Pulmonary artery endothelial cell (primary cell): ENCODE measurements at places on chromosomes 6 and 20. TPM values are rescaled to one million over a fixed set of nuclear protein-coding genes. Genes with fewer than 3 reads are reported as not detected.
A peak's percentile ranks its signal among the peaks of the same experiment; 100 is the strongest.

- no peak for DNase-seq
Observed at GRCh38 chr6:46684771-46685170, 2.9 kb upstream of the TDRD6 start.

DNA sequence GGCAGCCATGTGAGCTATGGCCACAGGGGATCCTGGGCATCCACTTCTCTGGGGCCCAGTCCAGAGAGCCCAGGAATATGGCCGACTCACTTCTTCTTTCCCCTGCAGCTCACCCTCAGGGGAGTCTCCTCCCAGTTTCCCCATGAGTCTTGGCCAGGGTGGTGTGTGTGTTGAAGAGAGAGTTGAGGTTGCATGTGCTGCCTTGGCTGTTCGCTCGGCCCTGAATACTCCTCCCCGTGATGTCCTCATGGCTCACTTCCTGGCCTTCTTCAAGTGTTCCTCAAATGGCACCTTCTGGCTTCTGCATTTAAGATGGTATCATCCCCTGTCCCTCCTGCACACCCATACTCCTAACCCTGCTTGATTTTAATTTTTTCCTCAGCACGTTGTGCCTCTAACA, 3.2 kb upstream of the TREML1 start:
- no peak for DNase-seq

DNA sequence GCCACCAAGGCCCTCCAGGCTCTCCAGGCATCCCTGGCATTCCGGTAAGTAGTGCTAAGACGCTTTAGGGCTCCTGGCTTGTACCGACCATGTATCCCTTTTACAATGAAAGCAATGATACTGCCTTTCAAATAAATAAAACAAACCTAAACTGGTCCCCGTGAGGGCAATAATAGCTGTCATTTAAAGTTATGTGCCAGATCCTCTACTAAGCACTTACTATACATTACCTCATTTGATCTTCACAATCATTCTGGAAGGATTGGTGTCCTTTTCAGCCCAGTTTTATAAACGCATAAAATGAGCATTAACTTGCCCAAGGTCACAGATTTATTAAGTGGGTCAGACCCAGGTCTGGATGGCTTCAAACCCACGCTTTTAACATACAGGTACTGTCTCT, 114.7 kb downstream of the COL9A1 start:
- no peak for DNase-seq

DNA sequence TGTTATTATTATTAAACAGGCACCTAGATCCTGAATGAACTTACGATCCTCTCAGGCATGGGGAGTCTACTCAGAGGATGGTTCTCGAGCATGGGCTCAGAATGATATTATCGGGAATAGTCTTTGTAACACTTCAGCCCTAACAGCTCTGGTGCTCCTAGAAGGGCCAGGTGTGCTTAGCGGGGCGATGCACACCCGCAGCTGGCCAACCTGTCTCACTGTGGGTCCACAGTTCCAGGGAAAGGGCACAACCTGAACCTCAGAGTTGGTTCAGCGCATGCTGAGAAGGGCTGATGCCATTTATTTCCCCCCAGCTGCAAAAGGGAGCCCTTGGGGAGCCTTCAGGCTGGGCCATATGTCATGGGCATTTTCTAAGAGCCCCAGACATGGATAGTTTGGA, 26.2 kb downstream of the RRAGD start:
- DNase-seq, result no peak

- no peak for DNase-seq
Observed at GRCh38 chr20:24077145-24077544, 88.6 kb upstream of the GGTLC1 start.

The C6orf15 gene
- not detected in 2 replicates for total RNA-seq

The GRIK2 gene
- total RNA-seq, result not detected in 2 replicates

GRCh38 chr20:61588411-61589385, 336.6 kb downstream of the CDH4 start:
- peak; percentile 44 for DNase-seq

DNA sequence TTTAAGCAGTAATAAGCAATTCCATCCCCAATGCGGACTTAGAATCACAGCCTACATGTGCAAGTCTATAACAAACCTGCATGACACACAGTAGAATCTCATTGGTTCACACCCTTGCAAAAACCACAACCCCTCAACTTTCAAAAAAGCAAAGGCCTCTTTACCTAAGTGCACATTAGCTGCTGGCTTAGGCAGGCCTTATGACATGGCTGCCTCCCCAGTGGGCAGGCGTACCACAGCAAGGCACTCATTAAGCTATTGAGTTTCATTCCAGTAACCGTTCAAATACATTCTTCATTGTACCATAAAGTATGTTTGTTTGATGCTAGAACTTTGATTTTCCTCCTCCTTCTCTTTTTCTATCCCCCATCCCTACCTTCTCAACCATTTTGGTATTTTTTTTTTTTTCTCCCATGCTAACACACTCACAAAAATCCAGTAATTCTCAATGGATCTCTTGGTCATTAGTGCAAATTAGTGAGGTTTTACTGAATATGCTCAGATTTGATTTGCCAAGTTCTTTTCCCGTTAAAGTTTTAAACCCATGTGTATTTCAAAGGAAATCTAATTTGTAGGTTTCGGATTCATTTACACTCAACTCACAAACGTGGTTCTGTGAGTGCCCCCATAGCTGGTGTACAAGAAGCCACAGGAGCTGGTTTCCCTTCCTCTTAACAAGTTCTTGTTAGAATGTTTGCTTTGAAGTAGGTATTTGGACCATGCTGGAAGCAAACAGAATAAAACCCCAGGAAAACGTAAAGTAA, 460.4 kb upstream of the RUNX2 start:
- no peak for DNase-seq

DNA sequence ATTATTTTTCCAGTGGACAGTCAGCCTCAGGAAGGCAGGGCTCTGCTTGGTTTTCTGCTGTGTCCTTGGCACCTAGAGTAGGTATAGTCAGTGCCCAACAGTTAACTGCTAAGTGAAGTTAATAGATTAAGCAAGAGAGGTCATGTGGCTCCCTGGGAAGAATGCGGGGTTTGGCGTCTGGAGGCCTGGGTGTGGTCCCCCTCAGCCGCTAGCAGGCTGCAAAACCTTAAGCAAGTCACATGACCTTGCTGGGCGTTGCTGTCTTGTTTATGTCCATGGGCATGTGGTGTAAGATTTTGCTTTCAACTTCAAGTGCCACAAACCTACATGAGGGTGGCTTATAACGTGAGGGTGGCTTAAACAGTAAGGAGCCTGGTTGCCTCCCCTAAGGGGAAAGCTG, 75.5 kb upstream of the SCP2D1 start:
- DNase-seq, result no peak

- DNase-seq, result no peak
Observed at GRCh38 chr6:63441266-63441956, 121.6 kb upstream of the LGSN start.

The ZSWIM3 gene
- total RNA-seq, result 5.4 and 8.2 TPM in 2 replicates

The NEDD9 gene
- 32.8 and 51.5 TPM in 2 replicates for total RNA-seq

The RARS2 gene
- 28.3 and 34.0 TPM in 2 replicates for total RNA-seq

GRCh38 chr6:20564269-20564668, 30.0 kb downstream of the CDKAL1 start:
- DNase-seq, result no peak

DNA sequence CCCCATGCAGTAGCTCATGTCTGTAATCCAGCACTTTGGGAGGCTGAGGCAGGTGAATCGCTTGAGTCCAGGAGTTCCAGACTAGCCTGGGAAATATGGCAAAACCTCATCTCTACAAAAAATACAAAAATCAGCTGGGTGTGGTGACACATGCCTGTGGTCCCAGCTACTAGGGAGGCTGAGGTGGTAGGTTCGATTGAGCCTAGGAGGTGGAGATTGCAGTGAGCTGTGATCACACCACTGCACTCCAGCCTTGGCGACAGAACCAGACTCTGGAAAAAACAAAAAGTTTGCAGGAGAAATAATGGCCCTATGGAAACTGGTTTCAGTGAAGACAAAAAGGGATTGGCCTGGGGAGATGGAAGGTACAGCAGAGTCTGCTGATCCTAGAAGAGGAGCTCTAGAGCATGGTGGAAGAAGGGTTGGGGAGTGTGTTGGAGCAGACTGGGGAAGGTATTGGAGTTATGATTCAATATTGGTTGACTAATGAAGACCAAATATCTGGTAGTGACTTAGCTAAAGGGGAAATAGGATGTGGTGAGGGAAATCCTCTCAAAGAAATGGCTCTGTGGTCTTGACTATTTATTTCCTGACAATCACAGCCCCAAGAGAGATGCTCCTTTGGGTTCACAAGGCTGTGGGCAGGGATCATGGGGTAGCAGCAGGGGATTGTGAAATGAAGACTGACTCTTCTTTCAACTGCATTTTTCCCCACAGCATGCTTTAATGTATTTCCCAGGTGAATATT, 281.9 kb downstream of the UTRN start:
- no peak for DNase-seq

DNA sequence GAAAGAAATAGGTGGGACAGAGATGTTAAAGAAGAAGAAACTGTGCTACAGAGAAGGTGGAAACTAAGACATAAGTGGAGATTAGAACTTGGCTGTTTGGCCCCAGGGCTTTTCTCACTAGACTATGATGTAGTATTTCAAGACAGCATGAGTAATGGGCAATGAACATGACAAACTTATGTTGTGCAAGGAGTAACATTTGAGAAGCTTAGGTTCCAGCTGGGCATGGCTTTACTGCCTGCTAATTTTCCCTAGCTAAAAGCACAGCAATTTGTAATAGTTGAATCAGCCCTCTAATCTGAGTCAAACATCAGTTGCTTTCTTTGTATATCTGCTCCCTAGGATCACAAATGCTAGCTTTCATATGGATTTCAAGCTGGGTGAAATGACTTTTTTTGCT, 294.3 kb upstream of the BMP2 start:
- no peak for DNase-seq

The KCNK5 gene
- total RNA-seq, result not detected in 2 replicates

DNA sequence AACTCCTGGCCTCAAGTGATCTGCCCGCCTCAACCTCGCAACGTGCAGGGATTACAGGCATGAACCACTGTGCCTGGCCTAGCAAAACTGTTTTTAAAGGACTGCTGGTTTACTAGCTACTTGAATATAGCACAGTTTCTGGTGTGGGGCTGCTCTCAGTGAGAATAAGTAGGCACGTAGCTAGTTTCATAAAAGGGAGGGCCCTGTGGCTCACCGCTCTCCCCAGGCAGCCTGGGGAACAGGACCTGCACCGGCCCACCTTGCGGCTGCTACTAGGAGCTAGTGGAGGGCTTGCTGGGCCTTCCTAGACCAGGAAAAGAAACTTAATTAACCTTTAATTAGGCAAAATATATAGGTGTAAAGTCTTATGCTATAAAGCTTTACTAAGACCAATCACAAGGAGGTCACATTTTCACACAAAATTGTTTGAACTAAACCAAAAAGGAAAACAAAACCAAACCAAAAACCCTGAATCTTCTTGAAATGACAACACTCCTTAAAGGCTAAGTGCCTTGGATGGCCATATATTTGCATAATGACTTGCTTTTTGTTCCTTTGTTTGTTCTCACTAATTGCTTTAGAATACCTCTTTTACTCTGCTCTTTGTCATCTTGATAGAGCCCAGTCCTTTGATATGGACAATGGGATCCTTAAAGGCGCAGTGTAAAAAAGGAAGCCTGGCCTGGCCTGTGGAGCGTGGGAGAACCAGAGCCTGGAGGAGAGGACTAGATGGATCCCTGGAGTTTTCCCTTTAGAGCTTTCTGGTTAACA, 69.5 kb upstream of the SAMD5 start:
- DNase-seq, result no peak

- no peak for DNase-seq
Observed at GRCh38 chr6:134391205-134391604, 73.3 kb upstream of the SGK1 start.

The MATN4 gene
- total RNA-seq, result not detected in 2 replicates

DNA sequence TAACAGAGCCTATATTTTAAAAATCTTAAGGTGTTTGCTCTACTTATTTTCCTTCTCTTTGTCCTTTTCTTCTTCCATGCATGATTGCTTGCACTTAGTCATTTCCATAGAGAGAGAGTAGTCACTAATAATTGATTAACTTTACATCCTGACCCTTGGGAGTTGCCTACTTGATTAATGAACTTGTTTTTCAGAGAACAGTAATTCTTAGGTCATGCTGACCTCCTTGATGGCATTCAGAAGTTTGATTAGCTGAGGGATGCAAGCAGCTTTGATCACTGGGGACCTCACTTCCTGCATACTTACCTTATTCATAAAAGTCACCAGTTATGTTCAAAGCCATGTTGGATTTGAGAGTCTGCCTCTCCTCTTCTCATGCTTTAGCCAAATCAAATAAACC, 715.6 kb upstream of the ID4 start:
- DNase-seq, result no peak

DNA sequence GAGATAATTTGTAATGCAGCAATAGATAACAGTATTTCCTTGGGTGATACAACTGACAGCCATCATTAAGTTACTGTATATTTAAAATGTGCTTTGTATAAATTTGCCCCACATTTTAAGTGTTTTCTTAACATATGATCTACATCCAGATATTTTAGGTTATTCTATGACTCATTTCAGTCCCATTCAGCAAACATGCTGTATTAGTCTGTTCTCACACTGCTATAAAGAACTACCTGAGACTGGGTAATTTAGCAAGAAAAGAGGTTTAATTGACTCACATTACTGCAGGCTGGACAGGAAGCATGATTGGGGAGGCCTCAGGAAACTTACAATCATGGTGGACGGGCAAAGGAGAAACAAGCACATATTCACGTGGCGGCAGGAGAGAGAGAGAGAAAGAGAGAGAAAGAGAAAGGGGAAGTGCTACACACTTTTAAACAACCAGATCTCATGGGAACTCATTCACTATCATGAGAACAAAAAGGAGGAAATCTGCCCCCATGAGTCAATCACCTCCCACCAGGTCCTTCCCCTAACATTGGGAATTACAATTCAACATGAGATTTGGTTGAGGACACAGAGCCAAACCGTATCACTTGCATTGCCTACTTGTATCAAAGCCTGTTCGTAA, 9.6 kb upstream of the CHD6 start:
- no peak for DNase-seq

The TTLL9 gene
- total RNA-seq, result 0.04 and 0.07 TPM in 2 replicates
